ENCODE measurements at places on chromosomes 13 and 19.
A peak's percentile ranks its signal among the peaks of the same experiment; 100 is the strongest.

DNA sequence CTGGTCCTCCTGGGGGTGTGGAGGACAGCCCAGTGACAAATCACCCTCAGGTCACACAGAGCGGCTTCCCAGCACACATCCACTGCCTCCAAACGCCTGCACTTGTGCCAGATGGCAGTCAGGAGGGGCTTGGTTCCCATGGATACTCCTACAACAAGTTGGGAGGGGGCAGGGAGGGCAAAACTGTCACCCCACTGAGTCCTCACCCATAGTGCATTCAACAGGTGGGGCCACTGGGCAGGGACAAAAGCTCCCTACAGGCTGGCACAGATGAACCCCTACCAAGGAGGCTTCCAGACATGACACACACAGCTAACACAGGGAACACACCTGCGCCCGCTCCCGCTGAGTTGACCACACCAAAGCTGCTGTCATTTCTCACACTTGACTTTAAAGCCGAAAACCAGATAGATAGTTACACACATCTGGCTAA is 120.5 kb downstream of the STK24 start:
- no peak for DNase-seq

DNA sequence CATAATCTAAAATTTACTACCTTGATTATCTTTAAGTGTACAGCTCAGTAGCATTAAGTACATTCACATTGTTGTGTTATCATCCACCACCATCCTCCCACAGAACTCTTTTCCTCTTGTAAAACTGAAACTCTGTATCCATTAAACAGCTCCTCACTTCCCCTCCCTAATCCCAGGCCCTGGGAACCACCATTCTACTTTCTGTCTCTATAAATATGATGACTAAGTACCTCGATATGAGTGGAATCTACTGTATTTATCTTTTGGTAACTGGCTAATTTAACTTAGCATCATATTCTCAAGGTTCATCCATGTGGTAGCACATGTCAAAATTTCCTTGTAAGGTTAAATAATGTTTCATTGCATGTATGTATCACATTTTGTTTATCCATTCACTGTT is 49.0 kb upstream of the POMP start:
- no peak for DNase-seq

- DNase-seq = no peak
These were observed 27.1 kb downstream of the RNASEH2B start for GRCh38 chr13:50936679-50937078.

DNA sequence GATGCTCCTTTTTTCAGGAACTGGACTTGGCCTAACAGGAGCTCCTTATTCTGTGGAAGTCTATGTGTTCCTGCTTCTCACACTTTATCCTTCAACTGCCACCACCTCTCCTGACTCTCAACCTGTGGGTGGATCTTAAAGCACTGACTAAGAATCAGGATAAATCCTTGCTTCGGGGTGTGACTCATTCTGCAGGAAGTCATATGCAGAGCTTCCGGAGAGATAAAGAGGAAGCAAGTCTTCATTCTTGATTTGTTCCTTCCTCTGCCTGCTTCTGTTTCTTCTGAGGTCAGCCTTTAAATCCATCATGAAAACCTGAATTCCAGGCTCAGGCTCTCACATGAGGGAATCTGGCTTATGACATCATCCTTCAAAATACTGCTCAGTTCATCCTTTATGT is 137.1 kb upstream of the ATXN8OS start:
- no peak for DNase-seq

DNA sequence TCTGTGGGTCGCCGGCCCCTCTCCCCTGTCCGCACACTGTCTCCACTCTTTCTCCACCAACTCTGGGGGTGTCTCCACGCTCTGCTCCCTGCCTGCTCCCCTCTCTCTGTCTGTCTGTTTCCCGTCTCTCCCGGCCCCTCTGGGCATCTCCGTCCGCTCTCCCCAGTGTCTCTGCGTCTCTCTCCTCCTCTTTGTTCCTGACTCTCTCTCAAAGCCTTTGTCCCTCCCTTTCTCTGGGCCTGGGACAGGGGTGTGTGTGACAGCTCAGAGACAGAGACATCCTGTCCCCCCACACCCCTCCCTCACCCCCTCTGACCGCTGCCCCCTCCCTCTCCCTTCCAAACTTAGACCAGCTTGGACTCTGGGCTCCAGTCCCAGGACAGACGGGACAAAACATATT is 668 bp upstream of the SBK3 start:
- DNase-seq = no peak

- no peak for DNase-seq
These were observed 36.8 kb downstream of the CAB39L start for GRCh38 chr13:49407068-49407467.

DNA sequence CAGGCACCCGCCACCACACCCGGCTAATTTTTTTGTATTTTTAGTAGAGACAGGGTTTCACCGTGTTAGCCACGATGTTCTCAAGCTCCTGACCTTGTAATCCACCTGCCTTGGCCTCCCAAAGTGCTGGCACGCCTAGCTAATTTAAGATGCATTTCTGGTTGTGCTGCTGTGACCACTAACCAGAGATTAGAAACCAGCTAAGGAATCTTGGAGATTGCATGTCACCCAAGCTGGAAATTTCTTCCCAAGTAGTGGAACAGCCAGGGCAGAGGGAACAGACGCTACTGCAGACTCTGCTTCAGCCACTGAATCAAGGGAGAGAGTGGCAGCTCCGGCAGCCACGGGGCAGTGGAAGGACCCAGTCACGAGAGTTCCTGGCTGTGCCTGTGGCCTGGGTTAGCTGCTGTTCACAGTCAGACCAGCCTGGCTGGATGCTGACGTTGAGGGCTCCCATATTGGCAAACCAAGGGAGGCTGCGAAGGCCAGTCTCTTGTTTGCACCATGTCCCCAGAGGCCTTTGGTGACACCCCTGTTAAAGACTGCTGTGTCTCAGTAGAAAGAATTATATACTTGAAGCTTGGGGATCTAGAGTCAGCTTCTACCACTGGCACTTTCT is 7.9 kb downstream of the TPM4 start:
- no peak for DNase-seq

DNA sequence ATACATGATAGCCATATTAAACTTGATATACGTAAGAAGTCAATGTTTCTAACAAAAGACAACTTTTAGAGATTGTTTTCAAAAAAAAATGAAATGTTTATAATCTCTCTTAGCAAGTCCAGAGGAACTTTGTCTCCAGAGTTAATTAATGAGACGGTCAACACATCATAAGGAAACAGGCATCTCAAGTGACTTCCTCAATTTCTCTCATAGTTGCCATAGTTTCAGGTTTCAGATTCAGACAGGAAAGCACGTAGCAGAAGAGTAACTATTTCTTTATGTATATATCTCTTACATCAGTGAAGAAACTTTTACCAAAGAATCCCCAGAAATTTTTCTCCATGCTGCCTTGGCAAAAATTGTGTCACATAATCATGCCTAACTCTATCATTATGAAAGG is 159.6 kb upstream of the ATXN8OS start:
- no peak for DNase-seq

GRCh38 chr13:110826861-110827672 is 87.8 kb downstream of the ANKRD10 start:
- DNase-seq = no peak

GRCh38 chr19:50383001-50383851 is 921 bp upstream of the POLD1 start:
- no peak for DNase-seq

DNA sequence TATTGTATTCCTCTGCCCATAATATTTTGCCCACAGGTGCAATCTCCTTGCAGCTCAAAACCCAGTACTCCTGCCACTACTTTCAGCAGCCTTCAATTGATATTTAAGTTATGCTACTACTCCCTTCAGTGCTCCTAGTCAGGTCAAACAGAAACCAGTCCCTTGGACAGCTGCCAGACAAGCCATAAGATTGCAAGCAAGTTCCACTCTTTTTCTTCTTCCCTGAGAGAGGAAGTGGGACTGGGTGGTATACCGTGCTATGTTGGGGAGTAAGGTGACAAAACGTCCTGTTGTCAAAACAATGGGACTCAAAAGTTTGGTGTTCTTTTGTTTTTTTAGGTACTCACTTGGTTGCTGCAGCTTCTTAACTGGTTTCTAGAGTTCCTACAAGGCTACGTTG is 63.1 kb upstream of the FRY start:
- no peak for DNase-seq

DNA sequence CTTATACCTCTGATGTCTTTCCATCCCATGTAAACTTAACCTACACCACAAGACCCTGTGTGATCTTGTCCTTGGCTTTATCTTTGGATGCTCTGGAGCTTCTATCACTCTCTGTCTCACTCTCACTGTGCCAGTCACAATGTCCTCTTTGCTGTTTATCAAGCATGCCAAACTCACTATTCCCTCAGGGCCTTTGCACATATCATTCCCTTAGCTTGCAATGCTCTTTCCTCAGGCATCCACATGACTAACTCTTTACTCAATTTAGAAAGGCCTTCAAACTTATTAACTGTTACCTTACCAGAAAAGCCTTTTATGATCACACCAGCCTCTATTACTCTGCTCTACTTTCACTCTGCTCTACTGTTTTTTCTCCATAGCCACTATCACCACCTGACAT is 354.1 kb downstream of the RFC3 start:
- no peak for DNase-seq

GRCh38 chr19:46494941-46495785 is 504 bp downstream of the PNMA8B start:
- DNase-seq = no peak

DNA sequence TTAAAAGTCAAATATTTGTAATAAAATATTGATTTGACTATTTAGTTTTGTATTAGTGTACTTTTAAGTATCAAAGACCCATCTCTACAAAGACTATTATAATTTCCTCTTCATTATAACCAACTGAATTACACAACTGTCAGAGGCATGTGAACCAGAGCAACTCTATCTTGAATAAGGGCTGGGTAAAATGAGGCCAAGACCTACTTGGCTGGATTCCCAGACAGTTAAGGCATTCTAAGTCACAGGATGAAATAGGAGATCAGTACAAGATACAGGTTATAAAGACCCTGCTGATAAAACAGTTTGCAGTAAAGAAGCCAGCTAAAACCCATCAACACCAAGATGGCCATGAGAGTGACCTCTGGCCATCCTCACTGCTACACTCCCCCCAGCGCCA is 36.2 kb upstream of the ATP12A start:
- DNase-seq = no peak

GRCh38 chr13:36992362-36992761 is 6.8 kb downstream of the ALG5 start:
- no peak for DNase-seq

DNA sequence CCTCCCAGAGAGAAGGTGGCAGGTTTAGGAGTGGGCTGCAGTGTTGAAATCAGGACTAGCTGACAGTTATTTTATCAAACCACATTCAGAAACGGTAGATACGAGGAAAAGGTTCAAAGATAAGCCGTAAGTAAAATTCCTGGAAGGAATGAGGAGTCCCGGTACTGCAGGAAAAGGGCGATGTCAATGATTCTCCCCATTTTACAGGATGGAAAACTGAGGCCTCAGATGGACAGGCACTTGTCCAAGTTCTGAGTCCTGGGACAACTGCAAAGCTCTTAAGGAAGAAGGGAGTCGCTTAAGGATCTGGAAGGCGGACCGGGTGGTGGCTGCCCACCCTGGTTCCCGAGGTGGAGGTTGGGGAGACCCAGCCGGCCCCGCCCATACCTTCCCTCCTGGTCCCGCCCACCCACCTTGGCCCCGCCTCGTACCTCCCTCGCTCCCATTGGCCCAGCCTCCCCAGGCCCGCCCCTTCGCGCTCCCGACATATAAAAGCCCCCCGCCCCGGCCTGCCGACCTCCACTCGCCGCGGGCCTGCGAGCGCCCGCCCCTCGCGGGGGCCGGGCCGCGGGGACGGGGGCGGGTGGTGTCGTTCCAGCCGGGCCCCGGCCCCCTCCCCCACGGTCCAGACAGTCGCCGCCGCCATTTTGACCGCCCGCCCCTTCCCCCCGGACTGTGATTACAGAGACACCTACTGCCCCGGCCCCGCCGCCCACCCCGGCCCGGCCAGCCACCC is 603 bp downstream of the RFX1 start:
- peak; percentile 85 for DNase-seq

GRCh38 chr13:110208116-110208515 is 98.8 kb downstream of the COL4A1 start:
- DNase-seq = no peak

DNA sequence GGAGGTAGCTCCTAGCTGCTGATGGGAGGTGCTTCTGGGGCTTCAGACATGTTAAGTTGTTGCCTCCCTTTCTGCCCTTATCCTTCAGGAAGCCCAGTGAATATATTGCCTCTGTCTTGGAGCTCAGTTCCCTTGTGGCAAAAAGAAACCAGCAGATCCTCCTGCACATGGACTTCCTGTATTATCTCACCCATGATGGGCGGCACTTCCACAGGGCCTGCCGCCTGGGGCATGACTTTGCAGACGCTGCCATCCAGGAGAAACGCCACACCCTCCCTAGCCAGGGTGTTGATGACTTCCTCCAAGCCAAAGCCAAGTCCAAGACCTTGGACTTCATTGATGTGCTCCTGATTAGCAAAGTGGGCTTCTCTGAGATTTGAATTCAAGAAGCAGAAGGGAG is 6.0 kb upstream of the CYP4F12 start:
- no peak for DNase-seq

- DNase-seq = no peak
These were observed 15.2 kb downstream of the INTS6 start for GRCh38 chr13:51437550-51438127.

GRCh38 chr13:93819331-93819890 is 592.8 kb downstream of the GPC6 start:
- DNase-seq = no peak

GRCh38 chr19:5340637-5341447 is at the start of gene PTPRS:
TSS of gene PTPRS (minus strand) at chr19:5340812. CDS start at chr19:5286140, 54,672 bp downstream.
- peak; percentile 37 for DNase-seq

DNA sequence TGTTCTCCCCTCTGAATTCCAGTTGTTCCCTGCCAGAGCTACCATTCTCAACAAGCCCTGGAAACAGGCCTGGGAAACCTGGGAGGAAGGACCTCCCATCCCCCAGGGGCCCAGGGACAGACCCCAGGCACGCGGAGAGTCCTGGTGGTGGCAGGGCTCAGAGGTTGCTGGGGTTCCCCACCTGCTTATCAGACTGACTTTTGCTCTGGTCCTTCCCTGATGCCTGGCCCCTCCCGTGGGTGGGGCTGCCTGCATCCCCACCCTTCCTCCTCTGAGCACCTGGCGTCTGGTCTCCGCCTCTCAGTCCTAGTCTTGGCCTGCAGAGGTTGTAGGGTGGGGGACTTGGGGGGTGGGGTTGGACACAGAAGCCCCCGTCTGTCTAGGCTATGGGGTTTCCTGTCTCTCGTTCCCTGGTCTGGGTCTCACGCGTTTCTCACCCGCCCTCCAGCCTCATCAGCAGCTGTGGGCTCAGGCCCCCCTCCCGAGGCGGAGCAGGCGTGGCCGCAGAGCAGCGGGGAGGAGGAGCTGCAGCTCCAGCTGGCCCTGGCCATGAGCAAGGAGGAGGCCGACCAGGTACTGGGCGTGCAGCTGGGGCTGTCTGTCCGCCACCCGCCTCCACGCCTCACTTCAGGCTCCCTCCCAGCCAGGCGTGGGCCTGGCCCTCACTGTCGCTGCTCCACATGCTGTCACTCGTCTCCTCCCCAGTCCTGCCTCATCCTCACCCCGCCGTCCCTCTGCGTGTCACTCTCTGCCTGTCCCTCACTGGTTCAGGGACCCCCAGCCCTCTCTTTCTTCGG is 13.6 kb downstream of the EPN1 start:
- DNase-seq = no peak

GRCh38 chr13:43389573-43389972 is 366.2 kb downstream of the DNAJC15 start:
- DNase-seq = no peak

GRCh38 chr13:35979361-35979951 is 151.7 kb downstream of the DCLK1 start:
- DNase-seq = no peak
